ENCODE measurements at places on chromosomes 11 and 22.

DNA sequence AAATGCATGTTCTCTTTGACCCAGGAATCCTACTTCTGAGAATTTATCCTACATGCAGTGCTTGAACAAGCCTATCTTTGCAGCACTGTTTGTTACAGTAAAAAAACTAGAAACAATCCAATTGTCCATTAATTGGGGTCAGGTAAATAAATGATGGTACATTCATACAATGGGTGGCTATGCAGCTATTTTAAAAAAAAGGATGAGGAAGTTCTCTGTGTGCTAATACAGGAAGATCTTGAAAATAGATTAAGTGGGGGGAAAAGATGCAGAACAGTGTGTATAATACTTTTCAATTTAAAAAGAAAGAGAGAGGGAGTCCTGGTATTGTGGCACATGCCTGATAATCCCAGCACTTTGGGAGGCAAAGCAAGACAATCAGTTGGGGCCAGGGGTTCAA is 9.5 kb upstream of the CREB3L1 start:
- no peak for DNase-seq

DNA sequence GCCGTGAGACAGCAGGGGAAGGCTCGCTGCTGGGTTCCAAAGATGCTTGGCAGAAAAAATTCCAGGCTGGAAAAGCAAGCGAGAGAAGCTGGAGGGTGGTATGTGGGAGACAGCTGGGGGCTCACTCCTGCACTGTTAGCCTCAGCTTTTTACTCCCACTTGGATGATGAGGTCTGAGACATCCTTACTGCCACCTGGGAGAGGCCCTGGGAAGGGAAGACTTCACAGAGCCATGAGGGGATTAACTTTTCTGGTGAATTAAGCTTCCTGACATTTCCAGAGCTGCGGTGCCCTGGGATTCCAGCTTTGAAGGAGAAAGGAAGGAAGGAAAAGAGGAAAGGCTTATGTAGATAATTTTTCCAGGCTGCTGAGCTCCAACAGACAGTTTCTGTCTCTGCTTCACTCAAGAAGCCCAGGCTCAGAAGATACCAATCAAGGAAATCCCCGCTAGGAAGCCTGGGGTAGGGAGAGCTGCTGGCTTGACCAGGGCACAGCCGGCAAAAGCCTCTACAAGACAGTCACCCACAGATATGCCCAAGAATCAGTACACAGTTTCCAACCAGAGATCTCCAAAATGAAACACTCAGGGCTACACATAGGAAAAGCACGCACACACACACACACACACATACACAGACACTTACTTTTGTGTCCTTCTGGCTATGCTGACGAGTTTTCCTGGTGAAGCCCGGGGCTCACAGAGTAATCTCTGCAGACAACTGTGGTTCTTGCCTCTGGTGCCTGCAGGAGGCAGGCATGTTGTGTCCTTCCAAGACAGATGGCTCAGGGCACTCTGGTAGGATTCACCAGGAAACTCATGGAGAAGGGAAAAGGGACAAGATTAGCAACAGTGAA is 907 bp downstream of the MCHR1 start:
- no peak for DNase-seq

DNA sequence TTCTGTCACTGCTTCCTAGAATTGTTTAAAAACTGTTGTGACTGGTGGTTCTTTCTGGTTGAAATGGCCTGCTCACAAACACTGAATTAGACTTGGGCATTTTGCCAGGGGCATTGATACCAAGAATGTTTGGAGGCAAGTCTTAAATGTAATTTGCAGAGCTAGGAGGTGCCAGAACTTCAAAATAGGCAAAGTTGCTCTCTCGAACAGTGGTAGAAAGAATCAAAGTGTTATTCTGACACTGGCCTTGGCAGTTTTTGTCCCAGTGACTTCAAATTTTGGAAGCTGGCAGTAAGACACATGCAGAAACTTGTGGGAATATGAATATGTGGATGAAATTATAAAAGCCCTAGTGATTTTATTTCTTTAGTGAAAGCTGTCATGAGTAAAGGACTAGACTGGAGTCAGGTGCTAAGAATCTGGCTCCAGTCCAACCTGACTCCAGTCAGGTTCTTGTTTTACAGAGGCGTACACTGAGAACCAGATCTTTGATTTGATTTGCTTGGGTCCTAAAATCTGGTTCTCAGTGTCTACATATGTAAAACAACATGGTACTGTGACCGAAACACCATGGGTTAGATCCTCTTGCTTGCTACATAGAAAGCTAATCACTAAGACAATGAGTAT is 20.9 kb downstream of the SVIP start:
- peak; percentile 34 for DNase-seq

DNA sequence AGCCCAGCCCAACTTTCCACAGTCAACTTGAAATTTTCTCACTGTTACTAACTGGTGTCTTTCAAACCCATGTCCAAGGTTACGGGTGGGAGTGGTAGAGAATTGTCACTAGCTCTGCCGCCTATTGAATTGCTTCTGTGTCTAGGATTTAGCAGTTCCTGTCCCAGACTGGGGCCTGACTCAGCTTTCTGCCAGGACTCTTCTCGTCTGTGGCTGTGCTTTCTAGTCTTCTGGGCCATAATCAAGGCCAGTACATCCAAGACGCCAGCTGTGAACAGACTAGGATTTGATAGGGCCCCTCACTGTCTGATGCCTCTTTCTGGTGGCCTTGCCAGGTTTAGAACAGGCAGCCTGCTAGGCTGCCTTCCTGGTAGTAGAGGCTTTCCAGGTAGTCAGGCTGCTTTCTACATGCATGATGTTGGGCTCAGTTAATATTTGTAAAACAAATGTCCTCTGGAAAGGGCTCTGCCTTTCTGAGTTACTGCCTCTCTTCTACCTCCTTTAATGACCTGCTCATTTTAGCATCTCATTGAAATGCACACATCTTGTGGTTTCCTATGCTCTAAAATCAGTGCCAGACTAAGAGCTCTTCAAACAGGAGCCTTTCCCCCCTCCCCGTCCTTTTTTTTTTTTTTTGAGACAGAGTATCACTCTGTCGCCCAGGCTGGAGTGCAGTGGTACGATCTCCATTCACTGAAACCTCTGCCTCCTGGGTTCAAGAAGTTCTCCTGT is 13.1 kb upstream of the HIKESHI start:
- no peak for DNase-seq

DNA sequence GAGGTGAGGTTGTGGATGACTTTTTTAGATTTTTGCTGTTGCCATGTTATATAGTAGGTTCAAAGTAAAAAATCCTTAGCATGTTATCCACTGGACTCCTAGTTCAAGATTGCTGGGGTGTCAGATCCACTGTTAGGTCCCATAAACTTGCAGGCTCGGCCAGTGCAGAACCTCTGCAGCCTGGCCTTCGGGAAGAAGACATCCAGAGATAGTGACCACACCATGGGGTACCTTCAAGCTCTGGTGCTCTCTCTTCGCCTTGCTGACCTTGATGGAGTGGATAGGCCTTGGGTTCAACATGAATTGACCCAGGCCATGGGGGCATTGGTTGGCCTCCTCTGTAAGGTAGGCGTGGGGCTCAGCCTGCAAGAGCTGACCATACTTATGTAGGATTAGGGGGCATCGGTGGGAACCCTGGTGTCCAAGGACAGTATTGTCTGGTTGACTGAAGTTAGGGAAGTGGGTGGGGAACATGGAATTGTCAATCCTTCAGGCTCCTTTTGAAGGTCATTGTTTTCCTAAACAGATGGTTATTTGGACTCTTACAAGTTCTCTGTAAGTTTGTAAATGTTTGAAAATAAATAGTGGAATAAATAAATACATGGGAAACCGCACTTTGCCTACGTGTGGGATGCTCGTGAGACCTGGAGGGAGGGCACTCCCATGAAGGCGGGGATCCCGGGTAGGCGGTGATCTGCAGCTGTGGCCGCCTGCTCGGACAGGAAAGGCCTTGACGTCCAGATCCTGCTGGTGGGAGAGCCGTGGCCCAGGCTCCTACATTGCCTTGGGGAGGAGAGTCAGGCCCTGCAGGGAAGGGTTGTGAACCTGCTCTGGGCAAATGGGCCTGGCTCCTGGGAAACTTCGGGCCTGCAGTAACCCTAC is 37.1 kb downstream of the BCR start:
- DNase-seq, result no peak

- no peak for DNase-seq
Observed at GRCh38 chr11:117898059-117898458, 21.6 kb upstream of the FXYD6 start.

- no peak for DNase-seq
Observed at GRCh38 chr11:72988821-72989220, 153.3 kb downstream of the FCHSD2 start.

GRCh38 chr11:106879832-106880546 is 138.3 kb downstream of the GUCY1A2 start:
- DNase-seq, result no peak

DNA sequence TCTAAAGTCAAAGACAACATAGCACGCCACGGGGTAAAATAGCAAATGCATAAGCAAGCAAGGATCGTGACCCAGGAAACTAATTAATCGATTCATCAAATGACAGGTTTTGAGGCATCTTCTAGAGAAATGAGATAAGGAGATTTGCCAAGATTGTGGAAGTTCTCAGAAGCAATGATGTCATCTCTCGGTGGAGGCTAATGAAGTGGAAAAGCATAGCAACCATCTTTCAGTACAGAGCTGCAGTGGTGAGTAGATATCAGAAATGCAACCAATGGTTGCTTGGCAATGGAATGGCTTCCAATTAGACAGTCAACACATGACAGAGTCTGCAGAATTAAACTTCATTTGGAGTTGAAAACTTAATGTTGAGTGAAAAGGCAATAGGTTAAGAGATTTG is 116.0 kb downstream of the KIRREL3 start:
- DNase-seq, result no peak

- DNase-seq, result no peak
Observed at GRCh38 chr11:107446822-107447431, 10.7 kb downstream of the CWF19L2 start.

GRCh38 chr22:35155403-35156025 is 89.6 kb downstream of the ISX start:
- no peak for DNase-seq

- DNase-seq, result peak; percentile 64
Observed at GRCh38 chr11:20029193-20029592, 131.1 kb downstream of the DBX1 start.

GRCh38 chr11:123166071-123166559 is 28.9 kb downstream of the CLMP start:
- DNase-seq, result no peak

- no peak for DNase-seq
Observed at GRCh38 chr22:28951969-28952521, 68.7 kb downstream of the ZNRF3 start.

Data from NCI-H446 treated with DMSO at 0.1 percent for 48 hours (cell line).